IMR-90 (cell line): ENCODE measurements at places on chromosomes 13 and 19.

GRCh38 chr13:22903925-22904324, 276.9 kb upstream of the SGCG start:
- no peak for DNase-seq

DNA sequence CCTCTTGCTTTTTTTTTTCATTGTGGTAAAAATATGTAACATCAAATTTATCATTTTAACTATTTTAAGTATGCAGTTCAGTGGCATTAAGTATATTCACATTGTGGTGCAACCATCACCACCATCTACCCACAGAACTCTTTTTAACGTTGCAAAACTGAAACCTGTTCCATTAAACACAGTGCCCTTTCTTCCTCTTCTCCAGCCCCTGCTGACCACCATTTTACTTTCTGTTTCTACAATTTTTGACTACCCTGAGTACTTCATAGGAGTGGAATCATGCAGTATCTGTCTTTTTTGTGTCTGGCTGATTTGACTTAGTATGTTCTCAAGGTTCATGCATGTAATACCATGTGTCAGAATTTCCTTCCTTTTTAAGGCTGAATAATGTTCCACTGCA, 153.1 kb downstream of the FGF9 start:
- no peak for DNase-seq

GRCh38 chr13:20033486-20033885, 75.0 kb downstream of the ZMYM2 start:
- DNase-seq: no peak

DNA sequence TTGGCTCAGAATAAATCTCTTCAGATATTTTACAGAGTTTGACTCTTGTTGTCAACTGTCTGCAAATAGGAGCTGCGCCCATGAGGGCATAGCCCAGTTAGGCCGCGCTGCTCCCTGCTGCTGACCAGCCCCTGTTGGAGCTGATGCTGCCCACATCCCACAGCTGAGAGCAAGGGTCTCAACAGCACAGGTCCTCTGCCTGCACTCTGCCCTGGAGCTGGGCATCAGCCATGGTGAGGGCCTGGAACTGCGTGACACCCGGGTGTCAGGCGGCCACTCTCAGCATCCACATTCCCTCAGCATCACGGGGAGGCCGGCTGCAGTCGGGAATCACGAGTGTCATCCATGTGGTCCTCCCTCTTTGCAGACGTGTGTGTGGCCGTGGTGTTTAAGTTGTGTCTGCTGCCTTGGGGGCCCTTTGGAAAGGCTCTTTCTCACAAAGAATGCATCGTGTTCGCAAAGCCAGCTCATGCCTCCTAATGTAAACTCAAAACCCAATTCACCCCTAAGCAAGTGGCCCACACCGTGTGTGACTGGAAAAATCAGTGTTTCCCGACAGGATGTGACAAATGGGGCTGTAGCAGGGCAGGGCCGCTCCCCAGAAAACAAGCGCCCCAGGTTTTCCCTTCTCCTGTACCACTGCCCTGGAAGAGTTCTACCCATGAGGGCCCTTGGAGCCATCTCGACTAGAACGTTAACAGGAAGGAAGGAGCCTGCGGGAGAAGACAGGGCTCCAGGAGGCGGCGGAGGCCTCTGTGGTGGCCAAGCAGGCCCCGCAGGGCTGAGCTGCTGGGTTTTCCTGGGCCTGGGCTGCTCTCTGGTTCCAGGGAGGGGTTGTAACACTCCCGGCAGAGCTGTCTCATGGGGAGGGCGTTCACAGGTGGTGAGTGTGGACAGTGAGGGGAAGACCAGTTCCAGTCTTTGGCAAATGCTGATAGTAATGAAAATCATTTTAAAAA, 20.3 kb downstream of the ATP11A start:
- peak; percentile 48 for DNase-seq

DNA sequence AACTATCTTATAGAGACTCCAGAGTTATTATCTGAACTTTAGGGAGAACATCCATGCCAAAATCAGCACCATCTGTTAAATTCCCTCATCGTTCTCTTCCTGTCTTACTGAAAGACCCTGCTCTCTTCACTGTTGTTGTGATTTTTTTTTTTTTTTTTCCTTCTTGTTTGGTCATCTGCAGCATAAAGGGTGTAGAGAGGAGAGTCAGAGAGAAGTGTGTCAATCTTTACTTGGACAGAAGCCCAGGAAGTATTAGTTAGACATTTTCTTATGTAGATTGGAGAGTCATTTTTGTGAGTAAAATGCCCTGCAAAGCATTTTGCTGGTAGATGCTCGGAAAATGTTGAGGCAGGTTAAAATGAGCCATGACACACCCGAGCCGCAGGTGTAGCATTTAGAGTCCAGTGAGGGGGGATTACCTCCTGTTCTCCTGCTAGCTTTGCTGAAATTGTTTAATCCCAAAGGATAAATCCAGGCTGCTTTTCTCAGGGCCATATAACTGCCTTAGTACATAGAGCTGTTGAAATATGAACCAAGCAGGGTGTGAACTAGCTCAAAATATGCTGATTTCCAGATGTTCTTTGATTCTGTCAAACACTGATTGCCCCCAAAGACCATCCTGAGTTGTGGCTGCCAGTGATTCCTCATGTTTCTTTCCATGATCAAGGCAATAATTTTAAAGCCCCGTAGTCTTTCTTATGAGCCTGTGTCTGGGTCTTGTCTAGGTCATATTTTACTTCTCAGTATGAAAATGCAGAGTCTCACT, 143.5 kb downstream of the DCT start:
- peak; percentile 28 for DNase-seq

- DNase-seq: peak; percentile 27
These were observed 42.1 kb upstream of the EBPL start for GRCh38 chr13:49733181-49733951.

DNA sequence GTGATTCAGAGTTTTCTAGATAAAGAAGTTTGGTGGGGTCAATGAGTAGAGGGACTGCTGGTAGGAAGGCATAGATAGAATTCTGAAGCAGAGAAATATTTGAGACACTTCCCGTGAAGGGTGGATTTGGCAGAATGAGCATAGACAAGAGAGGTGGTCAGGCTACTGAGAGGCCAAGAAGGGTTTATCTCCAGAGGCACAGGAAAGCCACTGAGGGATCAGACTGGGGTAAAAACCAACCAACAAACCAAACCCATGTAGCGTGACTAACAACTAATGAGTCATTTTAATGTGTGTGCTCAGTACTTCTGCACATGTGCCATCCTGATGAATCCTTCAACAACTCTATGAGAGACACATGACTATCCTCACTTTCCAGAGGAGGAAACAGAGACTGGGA, 60.0 kb upstream of the SERP2 start:
- peak; percentile 91 for DNase-seq

DNA sequence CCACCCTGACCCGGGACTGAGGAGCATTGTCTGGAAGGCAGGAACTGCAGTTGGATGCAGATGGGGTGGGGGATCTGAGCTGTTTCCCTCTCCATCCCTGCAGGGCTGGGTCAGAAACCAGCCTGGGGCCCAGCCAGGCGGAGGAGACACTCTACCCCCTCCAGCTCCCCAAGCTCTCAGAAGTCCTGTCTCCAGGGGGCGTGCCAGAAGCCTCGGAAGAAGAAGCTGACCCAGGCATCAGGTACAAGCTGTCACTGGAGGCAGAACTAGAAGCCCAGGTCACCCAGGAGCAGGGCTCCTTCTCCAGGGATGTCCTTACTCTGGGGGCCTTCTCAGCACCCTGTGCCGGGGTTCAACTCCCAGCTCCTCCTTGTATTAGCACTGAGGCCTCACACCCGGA, 15.5 kb downstream of the SIX5 start:
- DNase-seq: no peak

DNA sequence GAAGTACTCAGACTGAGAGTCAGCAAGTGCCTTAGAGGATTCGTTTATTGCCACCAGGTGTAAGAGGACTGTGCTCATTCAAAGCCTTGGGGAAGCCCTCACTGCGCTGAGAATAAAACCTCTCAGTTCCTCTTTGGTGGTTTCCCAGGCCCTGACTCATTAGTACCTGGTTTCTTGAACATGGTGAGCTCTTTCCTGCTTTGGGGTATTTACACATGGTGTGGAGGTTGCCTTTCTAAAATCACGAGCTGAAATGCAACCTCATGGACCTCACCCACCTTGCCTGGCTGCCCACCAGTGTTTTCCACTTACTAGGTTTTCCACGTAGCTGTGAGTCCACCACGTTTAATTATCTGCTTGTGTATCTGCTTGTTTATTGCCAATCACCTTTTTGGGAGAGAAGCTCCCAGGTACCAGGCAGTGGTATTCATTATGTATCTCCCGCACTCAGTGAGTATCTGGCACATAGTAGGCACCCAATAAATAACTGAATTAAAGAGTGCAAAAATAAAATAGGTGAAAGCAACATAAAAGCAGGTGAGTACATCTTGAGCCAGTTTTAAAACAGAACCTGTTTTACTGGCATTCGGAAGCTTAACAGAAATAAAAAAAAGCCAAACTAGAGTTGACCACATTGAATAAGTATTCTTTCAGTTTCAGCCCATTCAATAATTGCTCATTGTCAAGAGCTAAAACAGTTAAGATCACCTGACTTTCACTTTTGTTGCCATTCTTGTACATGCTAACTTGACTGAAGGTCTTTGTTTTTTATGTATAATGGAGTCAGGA, 533.0 kb downstream of the MYO16 start:
- DNase-seq: no peak

- DNase-seq: no peak
These were observed 9.0 kb downstream of the LSM14A start for GRCh38 chr19:34181111-34181864.
